ENCODE measurements at places on chromosomes 12 and 14. TPM values are rescaled to one million over a fixed set of nuclear protein-coding genes. Genes with fewer than 3 reads are reported as not detected.

PTCSC3 gene
- total RNA-seq: not detected

FBXO33 gene
- total RNA-seq: 20.3 TPM

AQP2 gene
- total RNA-seq: not detected

CRIP1 gene
- total RNA-seq: 5.1 TPM

KRT74 gene
- total RNA-seq: not detected

BEST3 gene
- total RNA-seq: not detected

SSPN gene
- total RNA-seq: 30.8 TPM

AVPR1A gene
- 1.9 TPM for total RNA-seq

Data from smooth muscle cell of the pulmonary artery (primary cell).